Smooth muscle cell of the coronary artery (primary cell): ENCODE measurements at places on chromosomes 4 and X. TPM values are rescaled to one million over a fixed set of nuclear protein-coding genes. Genes with fewer than 3 reads are reported as not detected.

NOX1 gene
- total RNA-seq = not detected in 2 replicates

PNMA5 gene
- not detected in 2 replicates for total RNA-seq

ZDHHC15 gene
- total RNA-seq = 0.23 and 0.38 TPM in 2 replicates

KCNIP4 gene
- total RNA-seq = not detected in 2 replicates

PCDH11X gene
- not detected in 2 replicates for total RNA-seq

MTMR8 gene
- 0.08 TPM in 1 of 2 replicates, not detected in the other for total RNA-seq
